Right lung (tissue), 10 donors: ENCODE measurements at places on chromosomes 3 and 15. TPM values are rescaled to one million over a fixed set of nuclear protein-coding genes. Genes with fewer than 3 reads are reported as not detected.
A peak's percentile ranks its signal among the peaks of the same experiment; 100 is the strongest.

DNA sequence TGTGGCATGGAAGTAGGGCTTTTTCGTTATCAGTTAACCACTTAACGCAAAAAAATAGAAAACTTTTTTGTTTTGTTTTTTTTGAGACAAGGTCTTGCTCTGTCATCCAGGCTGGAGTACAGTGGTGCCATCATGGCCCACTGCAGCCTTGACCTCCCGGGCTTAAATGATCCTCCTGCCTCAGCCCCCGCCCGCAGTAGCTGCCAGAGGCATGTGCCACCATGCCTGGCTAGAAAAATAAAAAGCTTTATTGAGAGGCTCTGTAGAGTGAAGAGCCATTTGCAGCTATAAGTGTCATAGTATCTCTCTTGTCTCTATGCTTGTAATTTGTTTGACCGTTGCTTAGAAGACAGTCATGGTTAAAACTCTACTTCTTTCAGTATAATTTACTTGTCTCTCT, 13.5 kb downstream of the PPP4R2 start:
- no peak for DNase-seq

GRCh38 chr15:96183867-96184266, 146.6 kb upstream of the NR2F2 start:
- no peak for DNase-seq

DNA sequence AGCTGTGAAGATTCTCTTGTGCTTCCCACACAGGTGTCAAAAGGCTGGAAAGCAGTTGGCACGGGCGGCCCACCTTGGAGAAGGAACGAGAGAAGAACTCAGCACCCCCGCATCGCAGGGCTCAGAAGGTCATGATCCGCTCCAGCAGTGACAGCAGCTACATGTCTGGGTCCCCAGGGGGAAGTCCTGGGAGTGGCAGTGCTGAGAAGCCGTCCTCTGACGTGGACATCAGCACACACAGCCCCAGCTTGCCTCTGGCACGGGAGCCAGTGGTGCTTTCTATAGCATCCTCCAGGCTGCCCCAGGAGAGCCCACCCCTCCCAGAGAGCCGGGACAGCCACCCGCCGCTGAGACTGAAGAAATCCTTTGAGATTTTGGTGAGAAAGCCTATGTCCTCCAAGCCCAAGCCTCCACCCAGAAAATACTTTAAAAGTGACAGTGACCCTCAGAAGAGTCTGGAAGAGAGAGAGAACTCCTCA, 31.4 kb downstream of the STARD5 start:
- no peak for DNase-seq

ANP32A gene
- polyA plus RNA-seq, result 306 TPM

GRCh38 chr3:13217736-13218540, 144.7 kb upstream of the IQSEC1 start:
- DNase-seq, result no peak

DNA sequence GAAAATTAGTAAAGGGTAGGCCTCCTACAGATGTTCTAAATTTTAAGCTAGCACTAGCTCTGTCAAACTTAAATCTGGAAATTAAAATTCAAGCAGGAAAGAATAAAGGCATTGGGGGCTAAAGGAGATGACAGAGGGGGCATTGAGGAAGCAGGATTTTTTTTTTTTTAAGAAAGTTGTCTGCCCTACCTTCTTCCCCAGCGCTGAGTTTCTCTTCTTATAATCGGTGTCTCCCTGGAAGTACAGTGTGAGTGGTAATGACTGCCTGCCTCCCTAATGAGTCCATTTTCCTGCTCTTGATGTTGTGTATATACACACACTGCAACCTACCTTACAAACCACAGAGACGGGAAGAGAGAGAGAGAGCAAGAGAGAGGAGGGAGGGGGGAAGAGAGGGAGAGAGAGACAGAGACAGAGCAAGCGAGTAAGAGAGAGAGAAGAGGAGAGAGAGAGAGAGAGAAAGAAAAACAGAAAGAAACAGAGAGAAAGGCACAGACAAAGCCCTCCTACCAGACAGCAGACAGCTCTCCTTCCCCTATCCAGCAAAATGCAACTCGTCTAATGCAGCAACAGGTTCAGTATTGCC, 47.0 kb downstream of the ZBTB20 start:
- DNase-seq, result peak; percentile 68

DNA sequence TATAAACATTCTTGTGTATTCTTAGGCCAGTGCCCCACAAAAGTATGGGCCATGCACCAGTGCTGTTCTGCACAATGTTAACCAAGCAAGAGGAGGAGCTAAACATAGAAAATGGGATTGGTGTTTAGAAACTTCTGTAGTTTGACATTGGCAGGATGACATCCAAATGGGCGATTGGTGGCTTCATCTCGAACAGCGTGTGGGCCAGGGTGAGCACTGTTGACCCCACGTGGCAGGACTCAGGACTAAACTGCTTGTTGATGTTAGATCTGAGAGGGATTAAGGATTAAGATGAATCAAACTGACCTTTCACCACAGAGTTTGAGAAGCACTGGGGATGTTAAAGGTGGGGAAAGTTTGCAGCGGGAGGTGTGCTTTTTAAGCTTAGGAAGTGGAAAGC, 31.9 kb downstream of the ZNF710 start:
- DNase-seq, result no peak

ALDH1A2 gene
- 60.1 TPM for polyA plus RNA-seq

- DNase-seq, result no peak
These were observed 108.5 kb downstream of the SYNPR start for GRCh38 chr3:63386568-63386967.

BMF gene
- 55.6 TPM for polyA plus RNA-seq

SLC22A13 gene
- 0.24 TPM for polyA plus RNA-seq

DNA sequence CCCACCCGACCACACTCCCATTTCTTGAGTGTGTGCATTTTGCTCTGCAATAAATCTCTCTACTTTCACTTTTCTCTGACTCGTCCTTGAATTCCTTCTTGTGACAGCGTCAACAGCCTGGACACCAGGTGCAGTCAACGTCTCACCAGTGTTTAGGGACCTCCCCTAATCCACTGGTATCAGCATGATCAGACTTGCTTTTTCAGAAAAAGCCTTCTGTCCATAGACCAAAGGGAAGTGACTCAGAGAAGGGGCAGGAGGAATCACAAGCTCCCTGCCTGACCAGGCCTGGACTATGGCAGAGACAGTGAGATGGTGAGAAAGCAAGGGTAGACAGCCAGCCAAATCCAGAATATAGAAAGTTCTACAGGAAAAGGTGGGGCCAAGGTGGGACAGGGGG, 15.5 kb downstream of the CCR5 start:
- no peak for DNase-seq

GRCh38 chr3:72761410-72761809, 86.8 kb downstream of the SHQ1 start:
- DNase-seq, result no peak

DNA sequence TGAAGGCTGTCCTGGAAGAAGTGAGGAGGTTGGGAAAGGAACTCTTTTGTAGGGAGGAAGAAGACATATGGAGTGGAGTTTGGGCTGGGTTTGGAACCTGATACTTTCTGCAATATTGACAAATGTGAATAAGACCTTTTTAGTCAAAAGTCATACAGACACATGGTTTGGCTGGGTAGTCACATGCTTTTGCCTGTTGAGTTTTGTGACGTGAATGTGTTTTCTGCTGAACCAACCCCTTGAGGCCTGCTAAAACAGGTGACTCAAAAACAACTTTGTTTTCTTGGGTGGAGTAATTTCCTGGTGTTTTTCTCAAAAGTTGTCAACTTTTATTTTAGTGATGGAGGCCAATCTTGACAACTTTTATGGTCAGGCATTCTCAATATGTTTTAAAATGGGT, 39.4 kb upstream of the CCR4 start:
- no peak for DNase-seq

- DNase-seq, result no peak
These were observed 57.2 kb upstream of the SMAD6 start for GRCh38 chr15:66644869-66645268.

DNA sequence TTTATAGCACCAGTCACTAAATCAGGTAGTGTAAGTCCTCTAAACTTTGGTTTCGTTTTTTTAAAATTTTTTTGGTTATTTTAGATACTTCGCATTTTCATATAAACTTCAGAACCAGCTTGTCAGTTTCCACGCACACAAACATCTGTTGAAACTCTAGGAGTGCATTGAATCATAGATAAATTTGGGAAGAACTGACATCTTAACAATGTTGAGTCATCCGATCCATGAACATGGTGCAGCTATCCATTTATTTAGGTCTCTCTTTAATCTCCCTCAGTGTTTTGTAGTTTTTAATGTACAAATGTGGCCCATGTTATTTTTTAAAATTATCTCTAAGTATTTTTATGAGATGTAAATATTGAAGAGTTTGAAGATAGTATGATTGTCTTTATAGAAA, 17.7 kb downstream of the TICRR start:
- no peak for DNase-seq

GNAI2 gene
- polyA plus RNA-seq, result 234 TPM

DNA sequence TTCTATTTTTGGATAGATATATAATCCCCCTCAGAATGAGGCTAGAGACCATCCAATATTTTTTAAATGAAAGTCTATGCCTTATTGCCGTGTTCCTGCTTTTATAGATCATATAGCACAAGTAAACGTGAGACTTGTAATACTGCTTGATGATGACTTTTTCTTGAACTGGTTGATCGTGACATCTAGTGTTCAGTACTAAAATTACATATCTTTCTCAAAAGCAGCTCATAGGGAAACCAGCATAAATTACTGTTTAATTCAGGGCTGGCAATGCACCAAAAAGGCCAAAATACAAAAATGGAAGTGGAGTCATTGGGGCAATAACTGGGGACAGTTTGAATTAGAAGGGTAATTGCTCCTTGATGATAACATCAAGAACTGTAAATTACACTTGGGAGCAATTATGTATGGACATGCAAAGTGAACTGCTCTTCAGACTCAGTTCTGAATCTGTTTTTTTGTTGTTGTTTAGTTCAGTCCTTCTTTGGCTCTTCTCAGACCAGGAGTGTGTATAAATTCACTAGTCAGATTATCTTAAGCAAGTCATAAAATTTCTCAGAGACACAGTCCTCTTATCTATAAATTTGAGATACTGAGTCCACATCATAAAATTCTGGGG, 325.3 kb downstream of the THSD4 start:
- peak; percentile 46 for DNase-seq

DNA sequence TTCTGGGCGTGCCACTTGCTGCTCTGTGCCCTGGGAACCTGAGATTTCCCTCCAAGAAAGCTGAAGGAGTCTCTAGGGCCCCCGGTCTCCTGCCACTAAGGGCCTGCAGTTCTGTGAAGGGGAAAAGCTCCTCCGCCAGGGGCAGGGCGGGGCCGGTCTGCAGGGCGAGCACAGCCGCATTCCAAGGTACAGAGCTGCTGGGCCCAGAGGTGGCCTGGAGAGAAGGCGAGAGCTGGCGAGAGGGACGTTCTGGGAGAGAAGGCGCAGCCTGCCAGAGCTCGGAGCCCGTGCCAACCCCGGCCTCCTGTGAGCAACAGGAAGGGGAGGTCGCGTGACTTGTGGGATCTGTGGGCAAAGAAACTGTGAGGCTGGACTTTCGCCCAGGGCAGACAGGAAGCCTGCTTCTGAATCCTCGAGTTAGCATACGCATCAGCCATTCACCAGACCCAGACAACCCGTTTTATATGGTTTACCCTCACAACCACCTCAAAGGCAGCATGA, 500.4 kb downstream of the SHQ1 start:
- peak; percentile 36 for DNase-seq
